ENCODE measurements at places on chromosomes 4 and X. TPM values are rescaled to one million over a fixed set of nuclear protein-coding genes. Genes with fewer than 3 reads are reported as not detected.

GRCh38 chrX:57674861-57675260 is 5.2 kb downstream of the NLRP2B start:
- H3K36me3 ChIP-seq: no peaks in the 10 kb centered on the region
- H3K27me3 ChIP-seq: no peaks in the 10 kb centered on the region
- no peak overlapping the region for H3K27ac ChIP-seq
- H3K4me1 ChIP-seq: no peaks in the 10 kb centered on the region
- no peak for DNase-seq

GRCh38 chr4:878796-879728 is 53.1 kb downstream of the GAK start:
- H3K4me1 ChIP-seq: no peaks in the 10 kb centered on the region
- H3K27ac ChIP-seq: no peak overlapping the region
- no peaks in the 10 kb centered on the region for H3K27me3 ChIP-seq
- peaks cover 57% of the 10 kb centered on the region for H3K36me3 ChIP-seq
- no peak overlapping the region for H3K4me3 ChIP-seq

DNA sequence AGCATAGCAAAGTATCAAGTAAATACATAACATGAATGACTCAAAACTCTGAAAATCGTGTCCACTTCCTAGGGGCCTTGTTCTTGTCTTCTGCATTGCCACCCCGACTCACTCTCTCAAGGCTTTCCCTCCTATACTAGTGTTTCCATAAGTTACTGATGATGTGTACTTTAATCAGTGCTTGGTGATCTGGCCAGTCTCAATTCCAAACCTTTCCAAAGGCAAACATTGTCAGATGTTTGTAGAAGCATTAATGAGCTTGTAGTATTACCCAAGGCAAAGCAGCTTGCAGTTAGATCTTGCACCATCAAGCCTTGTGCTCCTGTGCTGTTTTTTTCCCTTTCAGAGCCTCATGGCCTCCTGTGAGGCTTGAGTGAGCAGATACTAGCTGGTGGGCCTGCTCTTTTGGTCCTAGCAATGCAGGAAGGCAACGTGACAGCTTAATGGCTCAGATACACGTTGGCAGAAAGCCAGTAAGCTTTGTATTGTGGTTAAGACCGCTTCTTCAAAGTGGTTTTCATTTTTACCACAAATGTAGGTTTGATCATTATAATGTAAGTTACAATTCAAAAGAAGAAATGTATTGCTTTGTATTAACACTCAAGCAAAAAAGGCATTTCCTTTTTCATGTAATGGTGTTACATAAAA is 51.8 kb downstream of the RBPJ start:
- no peak overlapping the region for H3K27ac ChIP-seq
- no peak overlapping the region for H3K4me3 ChIP-seq
- no peaks in the 10 kb centered on the region for H3K36me3 ChIP-seq
- H3K27me3 ChIP-seq: no peaks in the 10 kb centered on the region

The CD40LG gene
- not detected for total RNA-seq

GRCh38 chrX:43018031-43018430 is 240.1 kb upstream of the PPP1R2C start:
- H3K27me3 ChIP-seq: no peaks in the 10 kb centered on the region
- no peak overlapping the region for H3K27ac ChIP-seq
- no peaks in the 10 kb centered on the region for H3K36me3 ChIP-seq
- H3K4me3 ChIP-seq: no peak overlapping the region

- H3K4me3 ChIP-seq: no peak overlapping the region
- DNase-seq: no peak
- no peaks in the 10 kb centered on the region for H3K27me3 ChIP-seq
- H3K4me1 ChIP-seq: no peaks in the 10 kb centered on the region
- H3K36me3 ChIP-seq: no peaks in the 10 kb centered on the region
Observed at GRCh38 chr4:158945529-158946108, 157.3 kb upstream of the RAPGEF2 start.

- no peak for DNase-seq
- H3K27ac ChIP-seq: no peak overlapping the region
- no peak overlapping the region for H3K4me3 ChIP-seq
- H3K4me1 ChIP-seq: no peaks in the 10 kb centered on the region
Observed at GRCh38 chr4:174318829-174319764, 35.4 kb downstream of the CEP44 start.

DNA sequence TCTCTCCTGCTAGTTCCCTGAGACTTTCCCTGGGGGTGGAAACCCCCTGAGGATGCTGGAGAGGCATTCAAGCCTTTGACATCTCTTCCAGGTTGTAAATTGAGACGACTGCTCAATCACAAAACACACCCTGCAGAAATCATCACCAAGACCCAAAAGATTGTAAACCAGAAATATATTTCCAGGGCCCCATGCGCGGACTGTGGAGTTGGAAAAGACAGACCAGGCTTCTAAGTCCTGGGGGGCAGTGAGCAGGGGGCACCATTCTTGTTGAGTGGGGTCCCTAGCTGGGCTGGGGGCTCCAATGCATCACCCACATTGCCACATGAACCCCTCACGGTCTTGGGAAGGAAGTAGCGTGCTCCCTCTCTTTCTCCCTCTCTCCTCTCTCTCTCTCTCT is 87.9 kb upstream of the C4orf50 start:
- no peaks in the 10 kb centered on the region for H3K27me3 ChIP-seq
- H3K36me3 ChIP-seq: no peaks in the 10 kb centered on the region
- no peak for DNase-seq
- no peaks in the 10 kb centered on the region for H3K4me1 ChIP-seq

The STK32B gene
- total RNA-seq: 7.0 TPM

DNA sequence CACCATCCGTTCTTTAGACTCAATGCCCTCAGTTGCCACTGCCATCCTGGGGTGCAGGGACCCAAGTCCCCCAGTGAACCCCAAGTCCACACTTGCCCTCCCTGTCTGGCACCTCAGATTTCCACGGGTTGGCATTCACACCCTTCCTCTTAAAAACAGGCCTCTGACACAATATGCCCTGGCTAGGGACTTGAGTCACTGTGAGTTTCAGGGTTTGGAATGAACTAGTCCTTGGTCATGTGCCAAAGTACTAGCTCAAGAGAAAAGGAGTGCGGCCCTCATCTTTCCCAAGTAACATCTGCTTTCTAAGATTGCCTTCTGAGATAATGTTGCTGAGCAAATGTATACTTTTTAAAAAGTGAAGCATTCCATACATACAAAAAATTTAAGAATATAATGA is 134.0 kb downstream of the MID1 start:
- no peak overlapping the region for H3K4me3 ChIP-seq
- DNase-seq: no peak
- no peaks in the 10 kb centered on the region for H3K4me1 ChIP-seq
- no peaks in the 10 kb centered on the region for H3K27me3 ChIP-seq
- peak overlapping the region; percentile 53 for H3K27ac ChIP-seq

DNA sequence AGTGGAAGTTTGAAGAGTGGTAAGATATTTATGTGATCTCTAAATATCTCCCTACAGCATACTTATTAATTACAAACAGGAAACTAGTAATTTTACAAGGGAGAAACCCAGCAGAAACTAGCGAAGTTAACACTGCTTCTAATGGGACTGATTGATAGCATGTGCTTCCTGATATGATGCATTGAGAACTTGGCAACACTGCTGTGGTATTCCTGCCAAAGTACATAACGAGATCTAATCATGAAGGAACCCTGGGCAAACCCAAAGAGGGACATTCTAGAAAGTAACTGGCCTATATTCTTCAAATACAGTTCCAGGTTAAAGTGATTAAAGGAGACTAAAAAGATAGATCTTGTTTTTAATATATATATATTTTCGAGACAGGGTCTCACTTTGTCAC is 4.6 kb upstream of the GPR34 start:
- no peak overlapping the region for H3K4me3 ChIP-seq
- no peak overlapping the region for H3K27ac ChIP-seq
- H3K36me3 ChIP-seq: no peaks in the 10 kb centered on the region
- H3K4me1 ChIP-seq: peaks cover 11% of the 10 kb centered on the region
- peak; percentile 3 for DNase-seq
